ENCODE measurements at places on chromosomes 6 and 20. TPM values are rescaled to one million over a fixed set of nuclear protein-coding genes. Genes with fewer than 3 reads are reported as not detected.

The TRIM15 gene
- total RNA-seq = 0.48 TPM

The NTSR1 gene
- 0.75 TPM for total RNA-seq

The APCDD1L gene
- 3.2 TPM for total RNA-seq

The PSMB9 gene
- total RNA-seq = 2.9 TPM

The THBS2 gene
- total RNA-seq = 22.5 TPM

The CYP24A1 gene
- total RNA-seq = not detected

The DNAAF9 gene
- 5.0 TPM for total RNA-seq

Measured in H1 (cell line).